ENCODE measurements at places on chromosomes 6 and 20.

- DNase-seq, result no peak
Measured at GRCh38 chr6:132143258-132143657, 192.1 kb upstream of the CCN2 start.

- no peak for DNase-seq
Measured at GRCh38 chr6:140566781-140567277, 1192.4 kb upstream of the CITED2 start.

GRCh38 chr6:31622684-31623091, 2.2 kb downstream of the PRRC2A start:
- DNase-seq, result no peak

DNA sequence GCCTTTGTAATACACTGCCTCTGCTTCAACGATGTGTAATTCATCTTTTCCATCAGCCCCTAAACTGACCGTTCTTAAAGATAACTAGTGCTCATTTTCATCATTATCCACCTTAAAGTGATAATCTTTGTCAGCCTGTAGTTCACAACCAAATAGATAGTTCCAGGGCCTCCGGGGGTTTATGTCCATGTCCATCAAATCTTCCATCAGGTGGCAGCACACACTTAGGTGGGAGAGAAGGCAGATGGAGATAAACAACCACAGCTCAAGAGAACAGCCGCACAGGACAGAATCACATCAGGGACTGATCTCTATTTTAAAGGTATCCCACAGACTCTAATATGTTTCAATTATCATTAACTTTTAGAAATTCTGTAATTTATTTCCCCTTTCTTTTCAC, 90.9 kb downstream of the LMBRD1 start:
- no peak for DNase-seq

- DNase-seq, result no peak
Measured at GRCh38 chr6:118249680-118250079, 298.4 kb upstream of the PLN start.

DNA sequence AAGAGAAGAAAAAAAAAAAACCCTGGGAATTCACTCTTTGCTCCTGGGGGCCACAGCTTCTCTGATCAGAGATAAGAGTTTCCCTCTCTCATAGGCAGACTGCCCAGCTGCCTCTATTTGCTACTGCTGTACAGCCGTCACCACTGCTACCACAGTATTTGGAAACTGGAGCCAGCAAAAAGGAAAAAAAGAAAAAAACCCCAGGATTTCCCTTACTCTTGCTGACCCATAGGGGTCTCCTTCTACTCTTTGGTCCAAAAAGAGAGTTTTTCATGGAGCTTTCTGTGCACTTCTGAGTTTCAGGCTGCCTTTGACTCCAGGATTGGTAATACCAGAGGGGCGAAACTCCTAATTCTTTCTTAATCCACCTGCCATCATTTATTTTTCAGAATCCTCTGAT, 89.7 kb downstream of the MDGA1 start:
- no peak for DNase-seq

DNA sequence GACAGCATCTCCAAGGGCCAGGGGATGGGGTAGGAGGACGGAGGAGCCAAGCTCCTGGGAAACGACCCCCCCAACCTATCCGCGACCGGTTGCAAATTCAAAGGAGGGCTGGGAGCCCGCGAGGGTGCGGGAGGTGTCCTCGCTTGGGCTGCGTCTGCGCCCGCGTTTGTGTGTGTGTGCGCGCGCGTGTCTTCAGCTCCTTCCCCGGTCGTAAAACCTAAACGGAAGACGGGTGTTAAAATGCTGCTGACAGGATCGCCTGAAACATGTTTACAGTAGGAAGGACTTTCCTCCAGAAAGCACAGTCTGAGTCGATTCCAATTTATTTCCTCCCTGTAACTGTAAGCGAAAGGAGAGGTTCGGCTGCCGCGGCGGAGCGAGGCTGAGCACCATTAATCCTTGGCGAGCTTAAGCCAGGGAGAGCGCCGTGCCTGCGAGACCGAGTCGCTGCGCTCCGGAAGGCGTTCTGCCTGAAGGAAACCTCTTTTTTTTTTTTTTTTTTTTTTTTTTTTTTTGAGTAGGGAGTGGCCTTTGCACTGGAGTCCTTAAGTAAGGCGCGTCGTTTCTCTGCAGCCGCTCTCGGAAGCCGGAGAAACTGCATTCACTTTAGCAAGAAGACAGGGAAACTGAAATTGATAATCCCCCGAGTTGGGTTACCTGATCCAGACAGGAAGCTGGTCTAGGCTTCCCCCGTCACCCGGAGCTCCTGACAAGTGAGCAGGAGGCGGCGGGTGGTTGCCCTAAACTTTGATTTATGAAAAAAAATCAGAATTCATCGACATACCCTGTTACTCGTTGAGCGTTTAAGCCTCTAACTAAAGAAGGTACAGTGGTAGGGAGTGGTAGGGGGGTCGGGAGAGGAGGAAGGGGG, 4.8 kb upstream of the SOX4 start:
- DNase-seq, result no peak

DNA sequence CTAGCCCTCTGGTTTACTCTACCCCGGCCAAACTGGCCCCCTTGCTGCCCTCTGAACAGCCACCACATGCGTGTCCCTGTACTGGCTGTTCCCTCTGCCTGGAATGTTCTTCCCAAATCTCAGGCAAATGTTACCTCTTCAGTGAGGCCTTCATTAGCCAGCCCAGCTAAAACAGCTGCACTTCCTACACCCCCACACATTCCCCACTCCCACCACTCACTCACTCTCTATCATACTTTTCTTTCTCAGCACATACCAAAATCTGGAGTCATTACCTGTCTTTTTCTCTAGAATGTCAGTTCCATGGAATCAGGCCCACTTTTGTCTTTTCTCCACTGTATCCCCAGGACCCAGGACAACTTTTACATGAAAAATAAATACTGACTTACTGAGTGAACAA, 401.2 kb upstream of the SULF2 start:
- no peak for DNase-seq

Data from stimulated activated CD8-positive, alpha-beta memory T cell treated with anti-CD3 and anti-CD28 coated beads, Interleukin-7, amount 100 ng/mL, for 24 hours (primary cell).